Sciatic nerve (tissue), 2 donors: ENCODE measurements at places on chromosomes 11 and 22. TPM values are rescaled to one million over a fixed set of nuclear protein-coding genes. Genes with fewer than 3 reads are reported as not detected.

NELL1 gene
- 0.18 TPM for total RNA-seq

GRCh38 chr11:131386408-131386807 is 16.0 kb downstream of the NTM start:
- no peak for DNase-seq

DNA sequence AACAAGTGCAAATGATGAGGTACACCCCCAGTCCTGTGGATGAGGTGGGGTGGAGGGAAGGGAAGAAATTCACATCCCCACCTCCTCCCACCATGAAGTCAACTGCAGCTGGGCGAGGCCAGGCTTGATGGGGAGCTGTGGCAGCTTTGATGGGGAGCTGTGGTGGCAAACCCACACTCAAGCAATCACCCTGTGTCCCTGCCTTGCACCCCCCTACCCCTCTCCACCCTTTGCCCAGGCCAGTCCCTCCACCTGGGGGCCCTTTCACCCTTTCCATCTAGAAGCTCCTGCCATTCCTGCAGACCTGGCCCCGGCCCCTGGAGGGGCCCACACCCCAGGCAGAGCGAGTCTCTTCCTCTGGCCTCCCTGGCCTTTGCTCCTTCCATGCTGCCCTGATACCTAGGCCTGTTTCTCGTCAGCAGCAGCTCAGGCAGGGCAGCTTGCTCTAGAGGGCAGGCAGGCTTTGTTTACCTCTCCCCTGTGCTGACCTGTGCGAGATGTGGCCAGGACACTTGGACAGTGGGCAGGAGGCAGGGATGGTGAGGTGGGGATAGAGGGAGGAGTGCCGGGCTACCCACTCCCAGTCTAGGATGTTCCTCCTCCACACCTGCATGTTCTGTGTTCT is 4.5 kb upstream of the FGF3 start:
- DNase-seq: no peak

MIOX gene
- total RNA-seq: not detected

DNA sequence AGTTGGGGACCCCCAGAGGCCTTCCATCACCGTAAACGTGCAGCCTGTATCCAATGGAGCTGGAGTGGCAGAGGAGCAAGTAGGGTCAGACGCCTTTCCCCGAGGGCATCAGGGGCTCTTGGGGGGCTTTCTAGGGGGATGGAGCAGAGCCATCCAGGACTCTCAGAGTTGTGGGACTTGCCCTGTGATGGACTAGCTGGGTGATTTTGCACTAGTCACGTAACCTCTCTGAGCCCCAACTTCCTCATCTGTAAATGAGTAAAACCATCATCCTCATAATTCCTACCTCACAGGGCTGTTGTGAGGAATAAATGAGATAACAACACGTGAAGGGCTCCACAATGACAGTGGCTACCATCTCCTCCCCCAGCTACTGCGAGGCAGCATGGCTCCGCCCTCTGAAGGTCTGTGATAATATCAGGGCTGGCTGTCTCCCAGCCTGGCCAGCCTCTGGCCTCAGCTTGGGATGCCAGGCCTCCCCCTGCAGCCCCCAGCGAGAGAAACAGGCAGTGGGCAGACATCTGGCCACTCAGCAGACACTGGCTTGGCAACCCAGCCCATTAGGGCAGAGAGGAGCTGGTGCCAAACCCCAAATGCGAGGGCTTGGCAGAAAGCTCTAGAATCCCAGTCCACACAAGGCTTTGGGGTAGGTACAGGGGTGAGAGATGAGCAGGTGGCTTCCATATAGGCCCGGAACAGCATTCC is 6.7 kb downstream of the USP2 start:
- DNase-seq: no peak

DLG2 gene
- 17.3 TPM for total RNA-seq

DNA sequence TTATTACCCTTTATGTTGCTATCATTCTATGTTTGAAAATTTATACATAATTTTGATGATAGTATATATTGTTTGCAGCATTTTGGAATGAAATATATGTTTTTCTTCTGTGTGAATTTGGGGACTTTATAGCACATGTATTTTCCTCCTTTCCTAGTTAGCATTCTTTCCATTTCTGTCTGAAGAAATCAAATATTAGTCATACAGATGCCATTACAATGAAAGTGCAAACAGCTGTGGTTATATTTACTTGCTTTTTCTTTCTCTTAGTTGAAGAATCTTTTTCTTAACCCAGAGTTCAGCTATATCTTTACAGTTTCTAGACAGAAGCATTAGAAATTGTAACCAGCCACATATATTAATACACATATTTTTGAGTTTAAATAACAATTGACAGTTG is 753.1 kb upstream of the ARHGAP42 start:
- no peak for DNase-seq

GRCh38 chr11:65383778-65384177 is 1.3 kb upstream of the SLC25A45 start:
- DNase-seq: no peak

GRCh38 chr11:95339086-95339901 is 108.3 kb upstream of the SESN3 start:
- no peak for DNase-seq

- no peak for DNase-seq
These were observed 81.5 kb upstream of the TP53AIP1 start for GRCh38 chr11:129023968-129024676.

MAJIN gene
- total RNA-seq: not detected

DNA sequence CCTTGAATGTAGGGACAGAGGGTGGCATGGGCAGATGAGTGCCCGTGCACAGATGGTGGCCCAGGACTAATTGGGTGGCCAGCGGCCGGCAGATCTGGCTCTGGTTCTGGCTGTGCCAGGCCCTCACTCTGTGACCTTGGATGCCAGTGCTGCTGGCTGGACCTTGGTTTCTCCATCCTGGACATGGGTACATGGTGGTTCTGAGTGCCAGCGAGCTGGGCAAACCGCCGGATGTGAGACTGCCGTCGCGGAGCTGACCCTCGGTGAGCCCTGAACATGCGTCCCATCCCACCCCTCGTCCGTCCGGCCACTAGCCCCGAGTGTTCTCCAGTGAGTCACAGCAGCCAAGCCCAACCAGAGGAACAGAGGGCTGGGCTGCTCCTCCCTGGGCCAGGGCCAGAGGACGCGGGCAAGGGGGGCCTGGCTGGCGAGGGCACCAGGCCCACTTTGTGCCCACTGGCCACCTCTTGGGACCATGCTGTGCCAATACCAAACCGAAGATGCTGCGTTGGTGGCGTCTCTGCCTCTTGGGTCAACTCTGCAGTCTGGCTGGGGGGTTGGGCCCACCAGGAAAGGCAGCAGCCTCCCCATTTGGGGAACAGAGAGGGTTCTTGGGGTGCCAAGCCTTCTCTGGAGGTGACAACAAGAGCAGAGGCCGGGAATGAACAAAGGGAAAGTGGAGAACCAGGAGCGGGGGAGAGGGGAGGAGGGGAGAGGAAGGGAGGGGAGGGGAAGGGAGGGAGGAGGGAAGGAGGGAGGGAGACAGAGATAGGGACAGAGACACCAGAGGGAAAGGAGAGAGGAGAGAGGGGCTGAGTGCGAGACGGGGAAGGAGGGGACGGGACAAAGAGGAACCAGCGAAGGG is 10.7 kb downstream of the LSP1 start:
- peak; percentile 87 for DNase-seq

BDNF gene
- total RNA-seq: 0.18 TPM

GRCh38 chr22:48483764-48484528 is 1343.7 kb downstream of the BRD1 start:
- DNase-seq: peak; percentile 28

OR52E8 gene
- not detected for total RNA-seq
